ENCODE measurements at places on chromosomes 5 and 9.

DNA sequence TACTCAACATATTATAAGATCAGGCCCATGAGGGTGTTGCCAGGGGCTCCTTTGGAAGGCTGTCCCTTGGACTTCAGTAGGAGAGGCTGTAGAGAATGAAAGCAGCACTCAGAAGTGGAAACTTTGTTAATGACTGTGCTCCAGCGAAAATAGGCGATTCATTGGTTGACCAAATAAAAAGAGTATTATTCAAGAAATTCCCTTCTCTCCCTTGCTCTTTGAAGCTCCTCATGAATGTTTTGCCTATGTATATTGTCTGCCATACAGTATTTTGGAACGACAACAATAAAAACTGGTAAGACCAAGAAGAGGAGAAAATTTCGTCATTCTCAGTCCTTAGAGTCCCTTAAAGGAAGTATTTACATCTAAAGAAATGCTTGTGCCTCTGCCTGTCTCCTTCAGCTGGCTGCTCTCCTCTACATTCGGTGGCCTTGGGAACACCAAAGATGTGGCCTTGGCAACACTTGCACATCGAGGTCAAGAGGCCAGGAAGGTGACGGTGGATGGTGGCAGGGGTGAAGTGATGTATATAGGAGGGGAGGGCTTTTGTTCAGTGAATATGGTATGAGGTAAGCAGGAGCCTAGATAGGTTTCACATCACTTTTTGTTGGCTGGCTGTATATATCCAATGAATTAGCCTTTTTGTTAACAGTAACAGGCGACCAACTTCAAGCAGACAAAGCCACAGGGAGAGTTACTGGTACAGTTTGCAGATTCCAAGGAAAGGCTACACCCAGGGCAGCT lies 95.0 kb upstream of the ACTBL2 start:
- no peak for DNase-seq

DNA sequence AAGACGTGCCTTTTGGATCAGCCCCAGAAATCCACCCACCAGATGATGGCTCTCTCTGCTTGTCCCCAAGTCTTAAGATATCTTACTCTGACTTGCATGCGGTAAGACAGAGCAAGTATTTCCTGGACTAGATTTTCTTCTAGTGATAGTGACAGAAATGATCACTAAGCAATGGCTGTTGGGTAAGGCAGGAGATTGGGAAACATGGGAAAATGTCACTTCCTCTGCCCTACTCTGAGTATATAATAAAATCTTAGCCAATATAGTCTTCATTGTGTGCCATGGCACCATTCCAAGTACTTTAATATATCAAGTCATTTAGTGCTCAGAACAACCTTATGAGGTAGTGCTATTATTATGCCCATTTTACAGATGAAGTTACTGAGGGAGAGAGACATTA lies 31.0 kb upstream of the GNA14 start:
- DNase-seq: no peak

- DNase-seq: no peak
Measured at GRCh38 chr5:50699737-50700136, 33.3 kb downstream of the PARP8 start.

GRCh38 chr5:124927735-124928134 lies 181.3 kb upstream of the ZNF608 start:
- no peak for DNase-seq

DNA sequence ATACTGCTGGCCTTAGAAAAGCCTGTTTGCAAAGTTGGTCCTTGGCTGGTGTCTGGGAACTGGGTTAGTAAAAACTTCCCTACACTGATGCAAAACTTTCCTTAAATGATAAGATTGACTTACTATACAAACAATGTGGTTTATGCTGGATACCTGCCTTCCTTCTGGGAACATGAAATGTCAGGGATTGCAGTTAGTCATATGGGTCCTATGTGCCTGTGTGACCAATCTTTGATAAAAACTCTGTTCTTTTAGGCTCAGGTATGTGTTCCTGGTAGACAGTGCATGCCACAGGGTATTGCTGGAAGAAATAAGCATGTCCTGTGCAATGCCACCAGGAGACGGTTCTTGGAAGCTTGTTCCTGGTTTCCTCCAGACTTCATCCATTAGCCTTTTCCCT lies 173.3 kb downstream of the RMI1 start:
- no peak for DNase-seq

DNA sequence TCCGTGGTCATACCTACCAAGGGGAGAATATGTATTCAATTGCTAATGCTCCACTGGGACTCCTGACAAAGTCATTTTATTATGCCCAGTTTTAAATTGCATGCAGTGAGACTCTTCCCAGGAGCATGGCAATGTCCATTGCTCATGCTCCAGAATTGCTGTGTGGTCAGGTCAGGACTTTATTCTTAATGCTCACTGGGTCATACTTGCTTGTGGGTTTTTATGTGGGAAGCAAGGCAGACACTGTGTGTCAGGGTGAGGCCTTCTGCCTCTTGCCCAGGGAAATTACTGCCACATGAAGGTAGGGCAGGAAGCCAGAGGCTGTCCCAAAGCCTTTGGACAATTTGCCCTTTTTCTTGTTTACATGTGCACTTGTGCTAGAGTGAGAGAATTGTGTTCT lies 164.6 kb upstream of the MEF2C start:
- no peak for DNase-seq
